ENCODE measurements at places on chromosomes 12 and 14.
A peak's percentile ranks its signal among the peaks of the same experiment; 100 is the strongest.

- peak overlapping the region; percentile 80 for H3K4me3 ChIP-seq
- peak overlapping the region; percentile 84 for H3K27ac ChIP-seq
- no peak for DNase-seq
- H3K36me3 ChIP-seq = no peaks in the 10 kb centered on the region
- H3K27me3 ChIP-seq = peaks cover 56% of the 10 kb centered on the region
- peaks cover 10% of the 10 kb centered on the region for H3K4me1 ChIP-seq
These were observed 1.5 kb downstream of the LGR5 start for GRCh38 chr12:71440763-71441748.

DNA sequence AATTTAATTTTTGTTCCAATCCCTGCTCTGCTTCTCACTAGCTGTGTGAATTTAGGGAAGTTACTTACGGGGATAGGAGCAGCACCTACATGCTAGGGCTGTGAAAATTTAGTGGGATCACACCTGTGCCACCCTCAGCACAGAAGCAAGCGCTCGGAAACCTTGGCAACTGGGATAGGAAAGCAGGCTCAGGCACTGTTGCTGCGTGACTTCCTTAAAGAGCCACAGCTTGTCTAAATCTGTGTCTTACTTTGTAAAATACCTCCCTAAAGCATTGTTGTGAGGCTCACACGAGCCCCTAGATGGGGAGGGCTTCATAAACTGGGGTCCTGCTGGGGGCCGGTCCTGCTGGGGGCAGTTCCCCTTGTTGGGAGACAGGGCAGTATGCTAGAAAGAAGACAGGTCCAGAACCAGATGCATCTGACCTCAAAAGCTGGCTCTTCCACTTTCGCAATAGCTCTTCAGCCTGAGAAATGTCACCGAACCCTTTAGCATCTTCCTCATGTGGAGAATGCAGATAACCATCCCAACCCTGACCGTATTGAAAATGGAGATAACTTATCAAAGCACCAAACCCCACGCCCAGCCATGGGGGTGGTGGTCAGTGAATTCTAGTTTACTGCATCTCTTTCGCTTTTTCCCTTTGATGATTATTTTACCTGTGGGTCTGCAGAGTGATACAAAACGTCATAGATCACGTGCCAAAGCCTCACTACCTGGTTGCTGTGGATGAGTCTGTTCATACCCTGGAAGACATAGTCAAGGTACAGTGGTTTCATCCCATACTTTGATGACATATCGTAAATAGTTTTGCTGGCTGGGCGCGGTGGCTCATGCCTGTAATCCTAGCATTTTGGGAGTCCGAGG, 54.1 kb downstream of the AK7 start:
- H3K4me3 ChIP-seq = no peak overlapping the region
- peaks cover 11% of the 10 kb centered on the region for H3K27me3 ChIP-seq
- H3K27ac ChIP-seq = no peak overlapping the region

GRCh38 chr12:51977320-51977753, 25.8 kb downstream of the ACVR1B start:
- DNase-seq = no peak
- no peaks in the 10 kb centered on the region for H3K27me3 ChIP-seq
- H3K27ac ChIP-seq = no peak overlapping the region
- H3K36me3 ChIP-seq = peaks cover 6% of the 10 kb centered on the region

DNA sequence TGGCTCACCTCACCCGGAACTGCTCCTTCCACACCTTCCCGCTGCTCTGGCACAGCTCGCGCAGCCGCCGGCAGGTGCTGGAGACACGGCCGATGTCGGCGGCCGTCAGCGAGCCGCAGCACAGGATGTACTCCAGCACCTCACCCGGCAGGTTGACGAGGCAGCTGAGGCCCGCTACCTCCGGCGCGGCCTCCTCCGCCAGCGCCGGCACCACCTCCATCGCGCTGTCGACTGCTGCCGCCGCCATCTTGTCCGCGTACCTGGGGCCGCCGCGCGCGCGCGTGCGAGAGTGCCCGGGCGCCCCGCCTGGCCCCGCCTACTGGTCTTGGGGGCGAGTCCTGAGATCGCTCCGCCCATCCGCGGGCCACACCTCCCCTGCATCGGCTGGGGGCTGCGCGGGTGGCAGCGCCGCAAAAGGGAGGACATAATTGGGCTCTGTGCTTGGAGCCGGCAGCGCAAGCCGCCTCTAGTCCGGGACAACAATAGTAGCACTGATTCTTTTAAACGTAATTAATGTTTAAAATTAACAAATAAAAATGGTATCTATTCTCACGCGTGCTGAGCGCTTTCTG, at the start of gene FBXO21:
Gene FBXO21 (minus strand): TSS at position 261 of the 572 bp plus-strand sequence. CDS start 14 bp downstream, at position 247.
- no peaks in the 10 kb centered on the region for H3K27me3 ChIP-seq
- H3K27ac ChIP-seq = peak within 1 kb of the TSS; percentile 90
- H3K4me1 ChIP-seq = peaks cover 22% of the 10 kb centered on the region
- peak; percentile 95 for DNase-seq

DNA sequence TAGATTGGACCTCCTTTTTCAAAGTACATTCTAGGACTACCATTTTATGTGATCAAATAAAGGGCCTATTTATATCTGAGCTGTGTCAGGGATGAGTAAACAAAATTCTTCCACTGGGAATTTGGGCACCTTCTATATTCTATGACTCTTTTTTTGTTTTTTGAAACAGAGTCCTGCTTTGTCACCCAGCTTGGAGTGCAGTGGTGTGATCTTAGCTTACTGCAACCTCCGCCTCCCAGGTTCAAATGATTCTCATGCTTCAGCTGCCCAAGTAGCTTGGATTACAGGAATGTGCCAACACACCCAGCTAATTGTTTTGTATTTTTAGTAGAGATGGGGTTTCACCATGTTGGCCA, 64.8 kb downstream of the DRAM1 start:
- H3K4me1 ChIP-seq = no peaks in the 10 kb centered on the region
- H3K27me3 ChIP-seq = peaks cover 58% of the 10 kb centered on the region
- no peak overlapping the region for H3K27ac ChIP-seq
- H3K36me3 ChIP-seq = peaks cover 2% of the 10 kb centered on the region
- no peak for DNase-seq

DNA sequence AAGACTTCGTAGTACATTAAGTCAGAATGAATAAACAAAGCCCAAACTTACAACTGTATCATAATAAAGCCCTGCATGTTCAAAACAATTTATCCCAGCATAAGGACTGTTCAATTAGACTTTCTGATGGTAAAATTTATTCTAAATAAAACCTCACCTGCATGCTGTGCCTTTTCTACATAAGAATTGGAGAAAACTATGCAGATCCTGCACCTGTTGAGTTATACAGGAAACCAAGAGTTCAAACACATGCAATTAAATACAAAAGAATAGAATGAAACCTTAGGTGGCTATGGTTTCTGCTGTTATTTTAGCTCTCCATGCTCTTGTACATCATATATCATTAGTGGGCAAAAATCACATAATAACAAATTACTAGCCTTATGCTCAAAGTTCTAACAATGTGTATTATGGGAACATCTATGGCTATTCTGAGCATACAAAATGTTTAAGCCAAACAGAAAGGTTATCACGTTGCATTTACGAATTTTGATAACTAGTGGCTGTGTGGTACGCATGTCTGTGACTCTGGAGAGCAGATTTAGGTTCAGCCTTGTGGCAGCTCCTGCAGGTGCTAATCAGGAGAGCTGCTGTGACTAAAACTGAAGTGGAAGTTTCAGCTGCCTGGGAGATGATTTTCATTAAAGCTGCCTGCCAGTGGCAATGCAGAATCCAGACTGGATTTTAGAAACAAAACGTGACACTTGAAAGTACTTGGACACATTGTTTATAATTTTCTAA, 36.1 kb upstream of the LRFN5 start:
- no peaks in the 10 kb centered on the region for H3K36me3 ChIP-seq
- H3K27me3 ChIP-seq = no peaks in the 10 kb centered on the region
- no peak overlapping the region for H3K4me3 ChIP-seq
- no peak overlapping the region for H3K27ac ChIP-seq
- no peaks in the 10 kb centered on the region for H3K4me1 ChIP-seq

- H3K27ac ChIP-seq = no peak overlapping the region
- H3K4me1 ChIP-seq = no peaks in the 10 kb centered on the region
- H3K27me3 ChIP-seq = no peaks in the 10 kb centered on the region
- H3K36me3 ChIP-seq = peaks cover 2% of the 10 kb centered on the region
These were observed 268.3 kb downstream of the RPAP3 start for GRCh38 chr12:47437570-47437969.

DNA sequence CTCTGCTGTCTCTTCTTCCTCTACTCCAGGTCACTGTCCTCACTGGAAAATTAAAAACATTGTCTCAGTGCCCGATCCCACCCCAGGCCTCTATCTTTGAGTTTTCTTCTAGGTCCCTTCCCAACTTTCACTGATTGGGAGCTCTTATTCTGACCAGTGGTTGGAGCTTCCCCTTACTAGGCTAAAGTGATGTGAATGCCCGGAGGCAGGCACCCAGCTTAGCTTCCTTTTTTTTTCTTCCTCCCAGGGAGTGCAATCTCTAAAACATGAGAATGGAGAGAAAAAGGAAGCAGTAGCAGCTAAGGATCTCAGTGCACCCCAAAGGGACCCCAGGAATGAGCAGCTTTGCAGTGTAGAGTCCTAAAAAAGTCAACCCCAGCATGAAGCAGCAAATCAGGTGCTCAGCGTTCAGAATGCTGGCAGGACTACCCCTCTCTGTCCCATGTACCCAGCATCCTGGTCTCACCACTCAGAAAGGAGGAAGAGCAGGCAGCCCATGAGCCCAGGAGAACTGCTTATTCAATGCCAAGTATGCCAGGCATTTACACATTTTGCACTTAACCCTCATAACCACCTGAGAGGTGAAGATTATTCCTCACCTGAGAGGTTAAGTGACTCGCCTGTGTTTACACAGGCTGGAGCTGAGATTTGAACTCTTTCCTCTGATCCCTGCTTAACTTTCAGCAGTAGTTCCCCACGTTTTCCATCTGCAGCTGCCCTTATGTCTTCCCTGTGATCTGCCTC, 146.2 kb upstream of the PWP1 start:
- peak overlapping the region; percentile 45 for H3K27ac ChIP-seq
- DNase-seq = no peak
- peaks cover 8% of the 10 kb centered on the region for H3K4me1 ChIP-seq
- H3K36me3 ChIP-seq = peaks cover 3% of the 10 kb centered on the region

GRCh38 chr14:30417121-30417520, 141.8 kb upstream of the G2E3 start:
- H3K4me3 ChIP-seq = no peak overlapping the region
- peaks cover 30% of the 10 kb centered on the region for H3K27me3 ChIP-seq
- no peaks in the 10 kb centered on the region for H3K4me1 ChIP-seq
- H3K27ac ChIP-seq = no peak overlapping the region
- DNase-seq = no peak
- H3K36me3 ChIP-seq = no peaks in the 10 kb centered on the region

- peak overlapping the region; percentile 95 for H3K27ac ChIP-seq
- DNase-seq = no peak
- H3K4me3 ChIP-seq = peak overlapping the region; percentile 94
- H3K27me3 ChIP-seq = no peaks in the 10 kb centered on the region
- no peaks in the 10 kb centered on the region for H3K36me3 ChIP-seq
- H3K4me1 ChIP-seq = peaks cover 28% of the 10 kb centered on the region
These were observed 52.3 kb downstream of the SLC25A47 start for GRCh38 chr14:100375266-100375962.

DNA sequence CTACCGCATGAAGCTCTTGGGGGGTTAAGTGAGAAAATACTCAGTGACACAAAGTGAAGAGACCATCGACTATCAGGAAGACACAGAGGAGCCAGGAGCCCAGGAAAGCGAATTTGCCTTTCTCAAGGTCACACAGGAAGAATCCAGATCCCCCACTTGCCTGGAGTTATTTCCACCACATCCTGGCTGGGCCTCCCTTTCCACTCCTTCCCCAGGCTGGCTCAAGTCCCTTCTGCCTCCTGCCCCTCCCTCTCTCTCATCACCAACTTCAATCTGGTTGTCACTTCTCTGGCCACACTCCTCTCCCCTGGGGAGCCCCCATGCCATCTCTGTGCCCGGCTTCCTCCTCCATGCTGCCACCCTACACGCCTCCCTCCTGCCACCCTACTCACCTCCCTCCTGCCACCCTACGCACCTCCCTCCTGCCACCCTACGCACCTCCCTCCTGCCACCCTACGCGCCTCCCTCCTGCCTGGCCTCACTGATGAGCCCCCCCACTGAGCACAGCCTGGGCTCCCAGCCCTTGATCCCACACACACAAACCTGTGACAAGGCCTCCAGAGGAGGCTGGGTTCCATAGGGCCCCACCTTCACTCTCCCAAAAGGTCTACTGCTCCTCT, 6.3 kb downstream of the SCNN1A start:
- DNase-seq = no peak
- H3K27ac ChIP-seq = peak overlapping the region; percentile 56
- H3K27me3 ChIP-seq = peaks cover 7% of the 10 kb centered on the region
- no peaks in the 10 kb centered on the region for H3K36me3 ChIP-seq
- no peak overlapping the region for H3K4me3 ChIP-seq
- H3K4me1 ChIP-seq = peaks cover 19% of the 10 kb centered on the region

- H3K4me3 ChIP-seq = peak overlapping the region; percentile 95
- peaks cover 58% of the 10 kb centered on the region for H3K4me1 ChIP-seq
- no peaks in the 10 kb centered on the region for H3K27me3 ChIP-seq
- peak overlapping the region; percentile 96 for H3K27ac ChIP-seq
- DNase-seq = no peak
These were observed 1.1 kb downstream of the KMT2D start for GRCh38 chr12:49059299-49060171.

DNA sequence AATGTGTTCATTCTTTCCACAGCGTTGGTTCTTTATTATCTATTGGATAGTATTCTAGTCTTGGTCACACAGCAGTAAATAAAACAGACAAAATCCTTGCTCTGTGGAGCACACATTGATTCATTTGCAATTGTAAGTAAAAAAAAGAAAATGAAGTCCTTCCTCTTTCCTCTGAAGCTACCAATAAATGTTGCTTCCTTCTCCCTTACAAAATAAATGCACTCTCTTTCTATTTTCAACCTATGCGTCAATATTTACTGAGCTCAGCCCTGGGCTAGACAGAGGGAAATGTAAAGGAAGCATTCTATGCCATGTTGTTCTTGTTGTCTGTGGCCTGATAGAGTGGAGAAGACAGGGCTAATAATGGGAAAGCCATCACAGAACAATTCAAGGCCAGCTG, 2.9 kb downstream of the ABHD12B start:
- H3K27ac ChIP-seq = peak overlapping the region; percentile 34
- peak overlapping the region; percentile 77 for H3K4me3 ChIP-seq
- H3K27me3 ChIP-seq = peaks cover 52% of the 10 kb centered on the region

GRCh38 chr14:64612021-64612380, 62.2 kb downstream of the PPP1R36 start:
- H3K36me3 ChIP-seq = no peaks in the 10 kb centered on the region
- H3K4me1 ChIP-seq = peaks cover 2% of the 10 kb centered on the region
- H3K27ac ChIP-seq = no peak overlapping the region
- H3K4me3 ChIP-seq = no peak overlapping the region
- peaks cover 15% of the 10 kb centered on the region for H3K27me3 ChIP-seq

DNA sequence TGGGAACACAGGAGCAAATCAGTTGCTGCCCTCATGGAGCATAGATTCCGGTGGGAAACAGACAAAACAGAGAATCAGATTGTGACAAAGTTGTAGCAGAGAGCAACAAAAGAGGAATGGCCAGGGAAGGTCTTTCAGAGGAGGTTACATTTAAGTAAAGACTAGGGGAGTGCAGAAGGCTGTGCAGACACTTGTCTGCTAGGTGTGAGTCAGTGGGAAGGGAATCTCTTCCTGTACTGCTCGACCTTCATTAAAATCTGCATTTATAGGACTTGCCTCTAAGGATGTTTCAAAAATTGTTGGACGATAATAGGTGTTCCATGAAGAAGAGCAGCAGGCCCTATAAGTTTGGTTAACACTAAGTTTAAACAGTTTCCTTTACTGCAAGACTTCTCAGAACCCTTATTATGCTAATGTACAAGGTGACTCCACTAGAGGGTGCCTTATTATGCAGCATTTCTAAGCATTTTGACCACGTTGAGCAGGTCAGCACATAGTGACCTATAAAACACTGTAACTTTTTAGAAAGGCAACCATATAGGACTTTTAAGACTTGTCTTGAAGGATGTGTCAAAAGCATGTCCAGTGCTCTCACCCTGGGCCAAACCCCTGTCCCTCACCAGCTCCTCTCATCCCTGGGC, 91.8 kb upstream of the RIC8B start:
- no peak overlapping the region for H3K27ac ChIP-seq
- no peaks in the 10 kb centered on the region for H3K36me3 ChIP-seq
- H3K4me3 ChIP-seq = no peak overlapping the region
- peaks cover 9% of the 10 kb centered on the region for H3K27me3 ChIP-seq
